ENCODE measurements at places on chromosomes 11 and 22. TPM values are rescaled to one million over a fixed set of nuclear protein-coding genes. Genes with fewer than 3 reads are reported as not detected.

The PGA5 gene
- total RNA-seq: not detected

The TSPAN32 gene
- 0.62 TPM for total RNA-seq

The GATD1 gene
- 32.8 TPM for total RNA-seq

The TUB gene
- 19.0 TPM for total RNA-seq

The OR8G5 gene
- total RNA-seq: not detected

The LMO1 gene
- total RNA-seq: not detected

The DSCAML1 gene
- 0.54 TPM for total RNA-seq

The HTR3A gene
- total RNA-seq: 0.77 TPM

The HORMAD2 gene
- total RNA-seq: not detected

The SLC22A12 gene
- not detected for total RNA-seq

The FAM111B gene
- total RNA-seq: 1.4 TPM

The PRRG4 gene
- 6.7 TPM for total RNA-seq

The ZNF280B gene
- 0.47 TPM for total RNA-seq

The B4GALNT4 gene
- 3.2 TPM for total RNA-seq

The CDON gene
- total RNA-seq: 40.9 TPM

The AIFM3 gene
- 2.0 TPM for total RNA-seq

The HTR3B gene
- not detected for total RNA-seq

The PNPLA3 gene
- total RNA-seq: not detected

The LYVE1 gene
- total RNA-seq: 33.2 TPM

The MIF gene
- total RNA-seq: 252 TPM

The KCNJ5 gene
- total RNA-seq: 0.92 TPM

The KRTAP5-4 gene
- total RNA-seq: not detected

The SORL1 gene
- 12.6 TPM for total RNA-seq

The ASCL2 gene
- total RNA-seq: not detected

The WNT11 gene
- 7.4 TPM for total RNA-seq

The KRTAP5-10 gene
- total RNA-seq: not detected

The PHETA2 gene
- total RNA-seq: 21.0 TPM

The MGAT3 gene
- total RNA-seq: 3.9 TPM

The TMEM45B gene
- 3.9 TPM for total RNA-seq

The RBM4 gene
- 103 TPM for total RNA-seq

The DESI1 gene
- total RNA-seq: 19.5 TPM

The TMPRSS13 gene
- total RNA-seq: not detected

The NPAS4 gene
- not detected for total RNA-seq

The FDXACB1 gene
- 0.16 TPM for total RNA-seq

The TSSK2 gene
- not detected for total RNA-seq

The SLC22A8 gene
- not detected for total RNA-seq
